ENCODE measurements at places on chromosomes 6 and 20.

DNA sequence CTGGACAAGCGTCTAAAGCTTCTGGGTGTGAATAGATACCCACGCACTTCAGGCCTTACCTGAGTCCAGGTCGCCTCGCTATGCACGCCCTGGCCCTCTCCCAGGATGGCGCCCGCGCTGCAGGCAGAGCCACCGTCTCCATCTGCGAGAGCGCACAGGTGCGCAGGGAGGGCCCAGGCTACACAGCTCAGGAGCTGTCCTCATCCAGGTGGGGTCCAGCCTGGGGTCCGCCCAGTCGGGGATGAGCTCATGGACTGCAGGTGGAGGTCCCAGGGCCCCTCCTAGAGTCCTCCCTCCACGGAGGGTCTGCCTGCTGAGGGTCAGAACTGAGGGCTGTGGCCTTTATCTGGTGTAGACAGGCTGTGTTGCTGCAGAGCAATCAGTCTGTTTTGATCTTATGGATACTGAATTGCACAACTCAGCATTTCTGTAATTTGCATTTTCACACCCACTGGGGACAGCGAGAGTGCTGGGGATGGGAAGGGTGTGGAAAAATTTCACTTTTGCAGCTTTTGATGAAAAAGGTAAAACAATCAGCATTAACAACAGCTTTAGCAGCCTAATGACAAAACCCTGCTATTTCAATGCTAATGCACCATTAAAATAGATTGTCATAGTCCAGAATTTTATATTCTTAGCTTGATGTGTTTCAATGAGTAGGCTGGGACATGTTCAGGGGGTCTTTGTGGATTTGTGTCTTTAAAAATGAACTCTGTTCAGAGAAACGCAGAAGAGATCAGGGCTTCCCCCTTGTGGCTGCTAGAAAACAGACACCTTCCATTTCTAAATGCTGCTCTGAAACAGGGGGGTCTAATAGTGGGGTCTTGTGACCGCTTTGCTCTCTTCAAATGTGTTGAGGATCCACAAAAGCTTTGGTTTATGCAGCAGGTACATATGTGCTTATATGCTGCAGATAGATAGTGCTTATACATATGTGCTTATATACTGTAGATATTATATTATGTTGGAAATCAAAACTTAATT is 77.8 kb upstream of the PHACTR3 start:
- DNase-seq, result no peak

GRCh38 chr6:148556410-148556809 is 190.4 kb upstream of the UST start:
- DNase-seq, result no peak

DNA sequence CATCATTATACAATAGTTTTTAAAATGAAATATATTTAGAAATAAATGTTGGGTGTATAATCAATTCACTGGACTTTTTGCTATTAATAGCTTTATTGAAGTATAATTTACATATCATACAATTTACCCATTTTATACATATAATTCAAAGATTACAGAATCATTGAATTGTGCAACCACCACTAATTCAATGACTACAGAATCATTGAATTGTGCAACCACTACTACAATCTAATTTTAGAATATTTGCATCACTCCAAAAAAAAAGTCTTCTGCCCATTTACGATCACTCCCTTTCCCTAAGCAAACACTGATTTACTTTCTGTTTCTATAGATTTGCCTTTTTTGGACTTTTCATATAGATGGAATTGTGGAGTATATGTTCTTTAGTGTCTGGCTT is 35.1 kb upstream of the RIMS1 start:
- no peak for DNase-seq

DNA sequence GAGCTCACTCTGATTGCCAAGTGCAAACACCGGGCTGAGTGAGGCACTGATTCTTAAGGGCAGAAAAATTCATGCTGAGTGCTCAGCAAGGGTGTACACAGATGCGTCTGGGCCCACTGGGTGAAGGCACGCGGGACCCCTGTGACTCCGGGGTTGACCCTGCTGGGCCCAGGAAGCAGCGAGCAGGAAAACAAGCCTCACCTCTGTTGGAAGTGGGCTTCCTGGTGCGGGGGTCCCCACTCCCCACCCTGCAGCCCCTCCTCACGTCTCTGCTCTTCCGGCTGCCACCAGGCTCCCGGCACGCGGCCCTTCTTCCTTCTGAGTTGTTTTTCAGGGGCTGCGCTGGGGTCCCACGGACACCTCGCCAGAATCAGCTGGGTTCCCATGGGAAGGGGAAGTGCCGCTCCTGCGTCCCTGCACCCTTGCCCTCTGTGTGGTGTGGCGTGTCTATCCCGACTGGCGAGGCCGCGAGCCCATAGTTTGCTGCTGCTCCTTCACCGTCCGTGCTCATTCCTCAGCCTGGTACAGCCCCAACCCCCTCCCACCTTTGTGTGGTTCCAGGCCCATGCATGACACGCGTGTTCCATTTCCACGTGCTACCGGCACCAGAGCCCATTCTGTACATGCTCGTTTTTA is 80.6 kb upstream of the BHLHE23 start:
- no peak for DNase-seq

- DNase-seq, result no peak
These were observed 18.5 kb upstream of the TUBB2A start for GRCh38 chr6:3175715-3176402.

Data from stimulated activated CD8-positive, alpha-beta memory T cell treated with anti-CD3 and anti-CD28 coated beads, Interleukin-2, amount 100 ng/mL, for 1 hour (primary cell).